ENCODE measurements at places on chromosomes 1 and 21.

DNA sequence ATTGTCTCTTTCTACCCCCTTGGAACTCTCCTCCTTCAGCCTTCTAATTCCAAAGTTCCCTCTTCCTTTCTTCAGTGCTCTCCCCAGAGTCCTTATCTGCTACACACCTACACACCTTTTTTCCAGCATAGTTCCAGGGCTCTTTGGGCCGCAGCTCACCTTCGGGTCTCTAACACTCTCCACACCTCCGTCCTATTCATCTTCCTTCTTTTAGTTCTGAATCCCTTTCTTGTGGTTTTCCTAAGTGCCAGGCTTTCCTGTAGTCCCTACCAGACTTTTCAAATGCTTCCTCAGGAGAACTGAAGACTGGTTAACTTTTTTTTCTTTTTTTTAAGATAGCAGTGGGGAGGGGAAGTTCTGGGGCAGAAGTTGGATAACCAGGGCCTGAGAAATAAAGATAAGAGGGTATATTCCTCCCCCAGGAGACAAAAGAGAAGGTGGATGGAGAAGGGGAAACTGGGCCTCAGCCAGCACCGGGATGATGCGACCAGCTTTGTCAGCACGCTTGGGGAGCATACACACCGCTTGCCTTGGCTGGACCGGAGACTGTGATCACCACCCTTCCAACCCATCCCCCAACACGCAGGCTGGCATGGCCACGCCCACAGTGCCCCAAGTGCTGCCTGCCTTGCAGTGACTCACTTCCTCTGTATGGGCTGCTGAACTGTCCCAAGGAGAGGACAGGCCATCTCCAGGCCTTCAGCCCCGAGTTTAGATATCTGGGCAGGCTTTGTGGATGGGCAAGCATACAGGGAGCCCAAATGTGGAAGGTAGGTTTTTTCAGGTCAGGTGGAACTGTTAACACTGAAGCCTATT is 2.5 kb upstream of the CERS2 start:
- no peak for DNase-seq

DNA sequence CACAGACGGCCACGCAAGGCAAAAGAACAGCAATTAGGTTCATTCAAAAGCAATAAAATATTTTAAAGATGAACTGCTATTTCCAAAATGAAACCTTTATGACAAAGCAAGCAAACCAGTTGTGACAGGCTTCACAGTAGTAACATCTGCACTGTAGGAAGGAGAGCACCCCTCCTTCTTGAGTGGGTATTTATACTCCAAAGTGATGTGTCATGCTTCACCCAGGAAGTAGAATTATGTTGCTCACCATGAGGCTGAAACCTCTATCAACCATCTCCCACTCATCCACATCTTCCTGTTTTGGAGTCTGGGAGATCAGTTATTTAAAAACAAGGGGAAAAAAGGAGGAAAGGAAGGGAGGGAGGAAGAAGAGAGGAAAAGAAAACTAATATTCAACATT is 885 bp downstream of the OR2T10 start:
- DNase-seq: no peak

DNA sequence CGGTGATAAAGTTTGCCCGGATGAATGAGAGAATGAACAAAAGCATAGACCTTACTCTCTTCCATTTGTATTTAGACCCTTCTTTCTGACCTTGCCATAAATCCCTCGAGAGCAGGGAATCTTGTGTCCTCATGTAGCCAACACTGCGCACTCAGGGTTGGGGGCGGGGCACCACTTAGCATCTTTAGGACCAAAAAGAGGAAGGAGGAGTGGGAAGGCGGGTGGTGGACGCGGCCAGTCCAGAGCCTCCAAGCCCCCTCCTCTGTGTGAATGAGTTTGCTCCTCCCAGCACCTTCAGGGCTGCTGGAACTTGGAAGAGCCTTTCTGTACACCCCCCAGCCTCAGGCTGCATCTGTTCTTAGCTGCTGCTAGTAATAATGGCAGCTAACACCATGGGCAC is 141.9 kb upstream of the TMEM51 start:
- DNase-seq: no peak

DNA sequence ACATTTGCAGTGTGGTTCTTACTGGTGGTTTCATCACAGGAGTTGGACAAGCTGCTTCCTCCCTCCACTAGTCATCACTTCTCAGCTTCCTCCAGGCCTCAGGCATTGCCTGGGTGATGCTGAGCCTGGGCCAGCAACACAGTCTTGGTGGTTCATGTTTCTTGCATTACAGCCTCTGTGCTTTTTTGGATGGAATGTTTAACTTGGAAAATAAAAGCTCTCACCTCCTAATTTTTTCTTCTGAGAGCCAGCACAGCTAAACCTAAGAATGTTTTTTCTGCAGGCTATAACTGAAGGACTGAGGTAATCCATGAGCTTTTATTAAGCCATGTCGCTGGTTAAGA is 66.1 kb upstream of the RHOU start:
- DNase-seq: no peak

GRCh38 chr1:111908011-111908621 is 81.4 kb downstream of the KCND3 start:
- no peak for DNase-seq

- no peak for DNase-seq
Measured at GRCh38 chr1:119314001-119314796, 54.4 kb upstream of the HAO2 start.

- DNase-seq: no peak
Measured at GRCh38 chr1:243582326-243582725, 267.7 kb downstream of the AKT3 start.

DNA sequence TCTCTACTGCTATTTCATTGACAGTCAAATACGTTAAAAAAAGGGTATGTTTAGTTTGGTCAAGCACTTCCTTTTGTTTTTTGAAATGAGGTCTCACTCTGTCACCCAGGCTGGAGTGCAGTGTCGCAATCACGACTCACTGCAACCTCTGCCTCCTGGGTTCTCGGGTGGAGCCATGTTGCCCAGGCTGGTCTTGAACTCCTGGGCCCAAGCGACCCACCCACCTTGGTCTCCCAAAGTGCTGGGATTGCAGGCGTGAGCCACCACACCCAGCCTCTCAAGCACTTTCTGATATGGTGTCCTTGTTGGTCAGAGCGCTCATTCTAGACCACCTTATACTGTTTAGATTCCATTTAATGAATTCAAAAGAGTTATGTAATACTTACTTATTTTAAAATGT is 20.9 kb upstream of the RHBDL2 start:
- DNase-seq: no peak

- peak; percentile 86 for DNase-seq
Measured at GRCh38 chr1:155184835-155185782, 11.5 kb downstream of the TRIM46 start.

- no peak for DNase-seq
Measured at GRCh38 chr1:37130221-37130948, 96.1 kb upstream of the GRIK3 start.

- DNase-seq: no peak
Measured at GRCh38 chr1:20711285-20712214, 6.3 kb downstream of the KIF17 start.

DNA sequence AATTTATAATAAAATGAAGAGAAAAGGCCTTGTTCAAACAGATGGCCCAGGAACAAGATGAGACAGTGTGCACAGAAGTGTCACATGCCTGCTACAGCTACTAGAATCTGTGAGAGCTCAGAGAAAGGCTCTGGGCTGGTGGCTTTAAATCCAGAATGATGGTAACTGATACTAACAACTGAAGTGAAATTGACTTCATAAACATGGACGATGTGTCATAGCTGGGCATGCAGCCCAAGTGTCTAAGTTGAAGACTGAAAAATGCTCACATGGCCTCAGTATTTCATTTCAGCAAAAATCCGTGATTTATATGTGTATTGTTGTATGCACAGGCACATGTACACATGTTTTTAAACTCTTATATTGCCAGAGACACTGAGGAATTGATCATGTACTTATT is 208.3 kb upstream of the RUNX1 start:
- no peak for DNase-seq

- DNase-seq: no peak
Measured at GRCh38 chr1:221104596-221104995, 225.4 kb downstream of the HLX start.

DNA sequence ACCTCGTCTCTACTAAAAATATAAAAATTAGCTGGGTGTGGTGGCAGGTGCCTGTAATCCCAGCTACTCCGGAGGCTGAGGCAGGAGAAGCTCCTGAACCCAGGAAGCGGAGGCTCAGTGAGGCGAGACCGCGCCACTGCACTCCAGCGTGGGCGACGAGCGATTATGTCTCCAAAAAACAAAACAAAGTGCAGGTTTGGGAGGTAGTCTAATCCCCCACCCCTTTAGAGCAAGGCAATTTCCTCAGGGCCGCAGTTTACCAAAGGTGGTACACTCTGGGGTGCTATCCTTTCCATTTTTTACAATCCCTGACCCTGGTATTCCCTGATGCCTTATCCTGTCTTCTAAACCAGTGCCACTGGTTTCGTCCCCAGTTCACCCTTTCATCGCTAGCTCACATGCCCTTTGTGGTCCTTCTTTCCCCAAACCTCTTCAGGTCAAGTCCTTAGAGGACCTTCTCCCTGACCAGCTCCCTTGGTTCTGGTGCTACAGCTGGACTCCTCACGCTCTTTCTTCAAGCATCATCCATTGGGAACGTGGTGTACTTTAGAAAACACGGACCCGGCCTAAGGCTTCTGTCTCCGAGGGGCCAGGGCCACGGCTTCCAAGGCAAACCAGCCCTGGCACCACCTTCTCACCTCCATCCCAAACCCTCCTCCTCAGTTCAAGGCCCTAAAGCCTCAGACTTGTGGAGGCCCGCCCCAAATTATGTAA is 873 bp downstream of the IFT25 start:
- no peak for DNase-seq

DNA sequence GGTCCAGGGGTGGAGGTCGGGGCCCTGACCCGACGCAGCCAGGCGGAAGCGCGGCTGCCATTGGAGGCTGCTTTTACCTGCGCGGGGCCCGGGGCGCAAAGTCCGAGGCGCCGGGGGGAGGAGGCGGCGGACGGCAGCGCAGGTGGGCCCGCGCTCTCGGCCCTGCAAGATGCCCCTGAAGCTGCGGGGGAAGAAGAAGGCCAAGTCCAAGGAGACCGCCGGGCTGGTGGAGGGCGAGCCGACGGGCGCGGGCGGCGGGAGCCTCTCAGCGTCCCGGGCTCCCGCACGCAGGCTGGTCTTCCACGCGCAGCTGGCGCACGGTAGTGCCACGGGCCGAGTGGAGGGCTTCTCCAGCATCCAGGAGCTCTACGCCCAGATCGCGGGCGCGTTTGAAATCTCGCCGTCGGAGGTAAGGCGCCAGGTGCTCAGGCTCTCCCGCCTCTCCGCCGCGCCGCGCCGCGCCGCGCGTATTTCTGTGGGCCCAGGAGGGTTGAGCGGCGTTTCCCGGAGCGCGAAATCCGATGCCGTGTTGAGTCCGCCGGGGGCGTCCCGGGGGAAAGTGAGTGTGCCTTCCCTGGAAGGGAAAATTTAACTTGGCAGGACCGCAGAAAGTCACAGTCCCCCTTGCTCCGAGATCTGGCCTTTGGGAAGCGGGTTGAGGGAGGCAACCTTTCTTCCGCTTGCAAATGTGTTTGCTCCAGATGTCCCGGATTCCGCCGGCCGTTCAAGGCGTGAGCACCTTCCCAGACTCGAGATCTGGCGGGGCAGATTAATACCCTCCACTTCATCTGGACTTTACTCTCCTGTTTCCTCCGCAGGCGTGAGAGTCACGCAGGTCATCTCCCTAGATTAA is at the start of gene GIPC2:
GIPC2 (plus strand) TSS at position 41 of the 853 bp plus-strand sequence; CDS start at position 170, 129 bp downstream.
- peak; percentile 44 for DNase-seq

GRCh38 chr21:33963848-33964555 is 48.4 kb upstream of the ATP5PO start:
- no peak for DNase-seq

GRCh38 chr1:229003233-229004031 is 267.5 kb upstream of the RAB4A start:
- DNase-seq: no peak

DNA sequence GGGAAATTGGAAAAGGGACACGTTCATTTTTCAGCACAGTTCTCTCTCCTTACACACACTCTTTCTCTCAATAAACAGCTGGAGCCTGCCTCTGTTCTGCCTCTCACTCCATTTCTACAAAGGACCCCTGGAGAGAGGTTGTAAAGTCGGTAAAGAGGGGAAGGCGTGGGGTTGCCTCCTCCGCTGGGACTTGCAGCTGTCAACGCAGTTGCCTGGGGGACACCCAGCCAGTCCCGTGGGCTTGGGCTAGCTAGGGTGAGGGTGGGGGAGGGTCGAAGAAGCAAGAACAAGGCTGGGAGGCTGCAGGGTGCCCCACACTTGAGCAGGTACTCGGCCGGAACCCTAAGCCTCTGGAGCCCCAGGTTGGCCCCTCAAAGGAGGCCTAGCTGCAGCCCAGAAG is 27.6 kb downstream of the C1orf216 start:
- DNase-seq: no peak

- no peak for DNase-seq
Measured at GRCh38 chr1:231959225-231959884, 332.8 kb downstream of the DISC1 start.

GRCh38 chr1:176515310-176515709 is 52.3 kb downstream of the PAPPA2 start:
- no peak for DNase-seq

DNA sequence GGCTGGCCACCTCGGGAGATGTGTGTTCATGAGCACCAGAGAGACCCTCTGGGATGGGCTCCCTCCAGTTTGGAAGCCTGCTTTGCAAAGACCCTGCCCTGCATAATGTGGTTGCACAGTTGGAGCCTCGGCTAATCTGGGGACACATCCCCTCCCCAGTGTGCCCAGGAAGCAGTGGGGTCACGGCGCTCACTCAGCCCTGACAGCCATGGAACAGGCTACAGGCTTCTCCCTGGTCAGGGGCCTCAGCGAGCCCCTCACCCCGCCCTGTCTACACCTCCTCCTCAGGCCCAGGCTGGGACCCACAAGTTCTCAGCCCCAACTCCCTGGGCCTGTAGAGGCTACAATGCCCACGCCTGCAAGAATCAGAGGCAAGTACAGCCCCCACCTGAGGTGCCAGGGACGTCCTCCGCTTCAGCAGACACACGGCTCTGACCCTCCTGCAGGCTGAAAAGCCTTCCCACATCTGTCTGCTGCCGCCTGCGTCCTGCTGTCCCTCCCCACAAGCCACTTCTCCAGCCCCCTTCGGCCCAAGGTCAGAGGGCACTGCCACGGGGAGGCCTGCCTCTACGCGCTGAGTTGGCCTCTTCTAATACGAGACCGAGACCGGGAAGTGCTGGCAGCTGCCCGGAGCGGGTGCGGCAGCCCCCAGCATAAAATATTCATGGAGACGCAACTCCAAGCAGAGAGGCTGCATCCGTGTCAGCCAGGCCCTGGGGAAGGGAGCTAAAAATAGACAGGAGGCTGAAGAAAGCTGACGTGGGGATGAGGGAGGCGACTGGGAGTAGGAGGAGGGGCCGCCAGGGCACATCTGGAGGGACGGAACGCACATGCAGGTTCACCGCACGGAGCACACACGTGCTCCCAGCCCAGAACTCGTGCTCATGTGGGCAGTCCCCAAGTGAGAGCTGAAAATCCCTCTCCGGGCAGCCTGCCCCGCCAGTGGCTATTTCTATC is 15.2 kb upstream of the GPR153 start:
- no peak for DNase-seq

GRCh38 chr1:198320759-198321158 is 164.0 kb downstream of the NEK7 start:
- DNase-seq: no peak

All from GM13976 (cell line).